Inflammatory macrophage treated with lipopolysaccharide for 4 hours (primary cell): ENCODE measurements at places on chromosomes 7 and 10.

DNA sequence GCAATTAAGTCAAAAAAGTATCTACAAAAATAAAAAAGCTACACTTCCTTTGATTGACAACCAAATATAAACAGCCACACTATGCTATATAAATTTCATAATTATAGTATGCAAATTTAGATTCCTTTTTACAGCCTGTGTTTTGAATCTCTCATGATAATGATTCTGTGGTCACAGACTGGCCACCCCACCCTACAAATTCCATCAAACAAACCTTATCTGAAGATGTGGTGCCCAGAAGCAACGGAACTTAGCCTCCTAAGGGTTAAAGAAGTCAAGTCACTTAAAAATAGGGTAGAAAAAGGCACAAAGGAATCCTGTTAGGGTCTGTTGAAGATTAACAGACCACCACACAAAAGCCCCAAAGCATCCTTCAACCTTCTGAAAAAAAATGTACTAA is 351.8 kb downstream of the INHBA start:
- DNase-seq: no peak

DNA sequence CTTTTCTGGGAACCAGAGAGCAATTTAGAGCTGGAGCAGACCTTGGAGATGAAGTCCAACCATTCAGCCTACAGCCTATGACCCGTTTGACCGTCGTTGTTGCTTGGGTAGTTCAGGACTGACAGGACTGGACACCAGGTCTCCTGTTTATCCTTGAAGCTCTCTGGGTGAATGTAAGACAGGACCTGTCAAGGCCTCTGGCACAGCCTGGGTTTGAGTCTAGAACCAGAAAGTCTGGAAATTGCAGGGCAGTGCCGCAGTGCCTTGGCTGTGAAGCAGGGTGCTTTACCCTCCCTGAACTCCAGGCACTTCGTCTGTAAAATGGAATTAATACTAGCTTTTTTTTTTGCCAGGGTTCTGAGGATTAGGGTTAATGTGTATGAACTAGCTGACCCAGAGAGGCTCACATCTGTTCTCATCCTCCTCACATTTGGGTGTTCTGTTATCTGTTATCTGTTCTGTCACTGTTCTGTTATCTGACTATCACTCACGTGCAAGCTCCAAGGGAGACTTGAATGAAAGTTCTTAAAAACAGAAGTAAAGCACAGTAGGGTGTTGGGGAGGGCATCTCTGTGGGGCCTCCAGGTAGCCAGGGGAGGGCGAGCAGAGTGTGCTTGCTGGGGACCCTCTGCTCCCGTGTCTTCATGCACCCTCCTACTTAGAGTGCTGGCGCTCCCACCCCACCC is 9.9 kb downstream of the BLVRA start:
- DNase-seq: no peak

GRCh38 chr10:18607503-18608378 is 43.6 kb downstream of the NSUN6 start:
- no peak for DNase-seq

DNA sequence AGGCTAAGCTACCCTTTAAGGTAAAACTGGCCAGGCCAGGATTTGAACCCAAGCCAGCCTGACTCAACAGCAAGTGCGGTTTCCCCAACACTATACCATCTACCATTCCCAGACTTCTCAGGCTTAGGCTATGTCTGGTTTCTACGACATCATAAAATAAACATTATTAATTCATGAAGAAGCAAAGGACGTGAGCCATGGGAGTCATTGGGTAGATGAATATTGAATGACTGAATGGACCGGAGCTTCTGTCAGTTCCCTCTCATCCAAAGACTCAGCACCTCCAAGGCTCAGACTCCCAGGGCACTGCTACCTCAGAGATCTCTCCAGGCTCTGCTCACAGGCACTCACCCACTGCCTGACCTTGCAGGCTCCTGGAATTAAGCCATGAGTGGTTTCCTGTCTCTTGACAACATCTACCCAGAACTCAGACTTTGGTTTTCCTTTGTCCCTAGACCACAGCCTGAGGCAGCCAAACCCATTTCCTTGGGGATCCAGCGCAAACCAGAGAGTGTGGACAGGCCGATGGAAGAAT is 64.6 kb upstream of the STEAP1B start:
- DNase-seq: peak; percentile 36

DNA sequence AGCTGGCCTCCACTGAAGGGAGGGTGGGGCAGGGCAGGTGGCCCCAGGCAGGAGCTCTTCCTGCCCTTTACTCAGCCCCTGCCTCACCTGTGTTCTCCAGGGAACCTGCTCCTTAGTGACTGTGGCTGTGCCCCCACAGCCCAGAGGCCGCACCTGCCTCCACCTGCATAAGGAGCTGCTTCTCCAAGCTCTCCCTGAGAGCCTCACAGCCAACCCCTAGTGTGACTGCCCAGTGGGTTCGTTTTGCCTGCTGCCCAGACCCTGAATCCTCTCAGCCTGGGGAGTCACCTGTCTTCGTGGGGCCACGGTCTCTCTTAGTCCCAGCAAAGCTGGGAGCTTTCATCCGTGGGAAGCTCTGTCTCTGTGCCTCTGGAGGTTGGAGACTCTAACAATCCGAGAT is 94.4 kb downstream of the GLRX3 start:
- DNase-seq: no peak

DNA sequence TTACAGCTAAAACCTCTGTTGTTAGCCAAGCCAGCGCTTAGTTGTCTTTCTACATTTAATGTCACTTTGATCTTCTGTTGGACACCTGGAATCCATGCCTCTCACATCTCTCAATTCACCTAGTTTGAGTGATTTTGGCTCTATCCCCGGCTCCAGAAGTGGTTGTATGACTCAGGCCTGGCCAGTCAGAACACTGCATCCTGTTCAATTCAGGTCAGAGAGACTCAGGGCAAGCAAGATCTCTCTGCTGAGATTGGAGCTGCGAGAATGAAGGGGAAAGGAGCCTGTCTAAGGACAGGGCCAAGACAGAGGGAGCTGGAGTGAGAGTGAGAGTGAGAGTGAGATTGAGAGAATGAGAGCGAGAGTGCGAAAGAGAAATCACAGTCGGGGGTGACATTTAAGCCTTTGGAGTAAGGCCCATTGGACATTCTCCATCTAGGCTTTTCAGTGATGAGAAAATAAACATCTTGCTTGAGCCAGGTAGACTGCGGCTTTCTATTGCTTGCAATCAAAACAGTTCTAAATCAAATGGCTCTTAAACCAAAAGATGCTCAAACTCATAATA is 83.3 kb upstream of the DYNC1I1 start:
- DNase-seq: no peak

GRCh38 chr10:95328013-95328412 is 37.2 kb upstream of the PDLIM1 start:
- no peak for DNase-seq

DNA sequence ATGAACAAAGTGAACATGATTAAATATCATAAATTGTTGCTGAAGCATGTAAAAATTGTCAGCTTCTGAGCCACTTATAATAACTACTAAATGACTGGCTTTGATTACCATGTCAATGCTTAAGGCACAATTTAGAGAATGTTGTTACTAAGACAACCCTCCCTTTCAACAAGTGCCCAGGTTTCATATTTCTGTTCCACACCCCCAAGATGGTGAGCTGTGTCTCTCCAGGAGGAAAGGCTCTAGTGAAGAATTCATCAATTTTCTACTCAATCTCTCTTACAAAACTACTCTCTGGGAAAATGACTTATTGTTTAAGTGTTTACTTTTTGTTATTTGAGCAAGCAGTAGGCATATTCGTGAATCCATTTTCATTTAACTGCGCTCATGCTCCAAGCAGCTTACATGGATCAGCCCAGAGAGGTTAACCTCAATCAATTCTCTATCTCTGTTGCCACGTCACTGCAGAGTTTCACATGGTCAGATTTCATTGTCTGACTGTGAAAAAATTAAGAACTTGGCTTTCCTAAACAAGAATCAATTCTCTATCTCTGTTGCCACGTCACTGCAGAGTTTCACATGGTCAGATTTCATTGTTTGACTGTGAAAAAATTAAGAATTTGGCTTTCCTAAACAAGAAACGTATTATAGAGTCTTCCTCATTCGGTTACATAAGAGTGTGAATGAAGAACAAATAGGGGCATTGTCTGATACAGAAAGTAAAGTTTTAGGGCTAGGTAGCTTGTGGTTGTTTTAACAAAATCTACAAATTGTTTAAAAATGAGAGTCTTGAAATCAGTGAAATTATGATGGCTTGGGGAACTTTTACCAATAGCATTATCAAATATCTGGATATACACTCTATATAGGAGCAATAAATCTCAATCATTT is 49.7 kb downstream of the CCDC71L start:
- no peak for DNase-seq

- no peak for DNase-seq
Observed at GRCh38 chr7:52436278-52436677, 599.2 kb upstream of the POM121L12 start.

GRCh38 chr10:48517911-48518811 is 86.7 kb downstream of the ARHGAP22 start:
- DNase-seq: peak; percentile 84

DNA sequence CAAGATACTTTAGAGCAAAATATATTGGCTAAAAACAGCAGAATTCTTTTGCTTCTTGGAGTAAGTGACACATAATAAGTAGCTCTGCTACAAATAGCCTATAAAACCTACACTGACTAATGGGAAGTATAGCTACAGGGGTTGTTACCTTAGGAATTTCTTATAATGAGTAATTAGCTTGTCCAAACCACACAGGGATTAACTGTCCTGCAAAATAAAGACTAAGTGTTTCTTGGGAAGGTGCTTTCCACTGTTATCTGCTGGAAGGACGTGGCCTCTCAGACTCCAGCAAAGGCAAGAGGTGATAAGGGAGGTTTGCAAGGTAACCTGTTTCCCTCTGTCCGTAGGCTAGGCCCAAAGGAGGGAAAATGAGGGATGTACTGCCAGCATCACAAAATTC is 302.4 kb downstream of the DOCK4 start:
- DNase-seq: no peak

- peak; percentile 61 for DNase-seq
Observed at GRCh38 chr10:5317547-5318107, 47.1 kb upstream of the UCN3 start.

DNA sequence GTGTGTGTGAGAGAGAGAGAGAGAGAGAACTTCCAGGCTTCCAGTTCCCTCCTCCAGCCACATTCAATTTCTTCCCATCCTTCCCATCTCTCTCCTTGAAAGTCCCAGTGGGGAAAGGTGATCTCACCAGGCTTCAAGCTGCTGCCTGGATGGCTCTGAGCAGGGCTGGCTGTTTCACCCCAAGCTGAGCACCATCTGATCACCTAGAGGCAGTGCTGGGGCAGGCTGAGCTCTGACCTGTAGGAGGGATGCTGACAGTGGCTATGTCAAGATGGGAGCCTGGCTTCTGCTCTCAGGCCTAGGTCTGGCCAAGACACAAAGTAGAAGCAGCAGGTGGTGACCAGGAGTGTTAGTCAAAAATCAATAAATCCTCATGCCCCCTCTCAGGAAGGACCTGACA is 370.8 kb downstream of the PLXNA4 start:
- DNase-seq: no peak

DNA sequence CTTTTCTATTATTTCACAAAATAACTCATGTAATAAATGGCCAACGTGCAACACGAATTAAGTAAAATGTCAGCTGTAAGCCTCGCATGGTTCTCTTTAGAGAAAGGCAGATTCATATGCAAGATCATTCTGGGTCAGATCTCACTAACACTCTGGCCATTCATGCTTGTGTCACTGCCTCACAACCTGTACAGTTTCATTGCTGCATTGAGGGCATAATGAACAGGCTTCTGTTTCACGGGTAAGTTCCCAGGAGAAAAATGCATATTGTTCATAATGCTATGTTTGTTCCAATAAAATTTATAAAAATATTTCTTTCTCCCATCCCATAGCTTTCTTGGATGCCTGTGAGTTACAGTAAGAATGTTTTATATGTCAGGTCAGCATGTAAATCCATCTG is 734.0 kb upstream of the ANKRD30A start:
- DNase-seq: no peak

DNA sequence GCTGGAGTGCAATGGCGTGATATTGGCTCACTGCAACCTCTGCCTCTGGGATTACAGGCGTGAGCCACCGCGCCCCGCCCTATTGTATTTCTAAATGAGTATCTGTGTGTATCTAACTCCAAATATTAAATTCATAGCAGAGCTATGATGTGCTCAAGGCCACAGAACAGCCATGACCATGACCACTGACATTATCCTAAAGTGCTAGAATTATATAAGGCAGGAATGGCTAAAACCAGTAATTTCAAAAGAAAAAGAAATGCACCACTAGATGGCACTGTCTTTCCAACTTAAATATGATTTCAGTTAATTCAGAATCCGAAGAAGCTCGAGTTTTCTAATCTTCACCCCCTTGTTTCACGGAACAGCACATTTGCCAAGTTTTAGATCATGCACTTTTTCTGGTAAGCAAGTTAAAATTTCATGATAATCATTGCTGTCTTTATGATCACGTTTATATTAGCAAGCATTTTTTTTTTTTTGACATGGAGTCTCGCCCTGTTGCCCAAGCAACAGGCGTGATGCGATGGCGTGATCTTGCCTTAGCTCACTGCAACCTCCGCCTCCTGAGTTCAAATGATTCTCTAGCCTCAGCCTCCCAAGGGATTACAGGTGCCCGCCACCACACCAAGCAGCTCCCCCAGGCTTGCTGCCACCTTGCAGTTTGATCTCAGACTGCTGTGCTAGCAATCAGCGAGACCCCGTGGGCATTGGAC is 65.3 kb downstream of the OR13A1 start:
- DNase-seq: peak; percentile 90

- no peak for DNase-seq
Observed at GRCh38 chr7:149027611-149028345, 527 bp downstream of the PDIA4 start.

- no peak for DNase-seq
Observed at GRCh38 chr7:82284936-82285519, 158.5 kb downstream of the CACNA2D1 start.

DNA sequence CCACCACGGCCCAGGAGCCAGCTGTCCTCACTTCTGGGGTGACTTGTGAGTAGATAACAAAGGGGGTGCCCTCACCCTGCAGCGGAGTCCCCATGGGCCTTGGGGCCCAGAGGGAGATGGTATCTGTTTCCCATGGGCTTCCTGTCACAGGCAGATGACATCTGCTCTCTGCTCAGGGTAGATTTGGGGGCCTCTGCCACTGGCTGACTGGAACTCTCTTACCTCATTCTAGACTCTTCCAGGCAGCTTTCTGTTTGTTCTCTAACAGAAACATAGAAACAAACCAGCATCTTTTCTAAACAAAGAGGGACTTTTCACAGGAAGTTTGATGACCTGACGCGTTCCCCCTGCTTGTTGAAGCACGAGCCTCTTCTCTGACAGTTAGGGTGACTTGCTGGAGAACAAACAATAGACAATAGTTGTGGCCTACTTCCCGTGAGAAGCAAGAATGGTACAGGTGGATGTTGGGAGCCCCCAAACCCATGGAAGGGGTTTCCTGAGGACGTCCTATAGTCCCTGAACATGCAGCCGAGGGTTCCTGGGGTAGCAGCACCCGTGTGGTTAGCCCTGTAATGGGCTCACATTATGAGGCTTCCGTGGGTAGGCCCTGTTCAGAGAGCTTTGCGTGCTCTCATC is 61.6 kb downstream of the GRK5 start:
- DNase-seq: no peak

DNA sequence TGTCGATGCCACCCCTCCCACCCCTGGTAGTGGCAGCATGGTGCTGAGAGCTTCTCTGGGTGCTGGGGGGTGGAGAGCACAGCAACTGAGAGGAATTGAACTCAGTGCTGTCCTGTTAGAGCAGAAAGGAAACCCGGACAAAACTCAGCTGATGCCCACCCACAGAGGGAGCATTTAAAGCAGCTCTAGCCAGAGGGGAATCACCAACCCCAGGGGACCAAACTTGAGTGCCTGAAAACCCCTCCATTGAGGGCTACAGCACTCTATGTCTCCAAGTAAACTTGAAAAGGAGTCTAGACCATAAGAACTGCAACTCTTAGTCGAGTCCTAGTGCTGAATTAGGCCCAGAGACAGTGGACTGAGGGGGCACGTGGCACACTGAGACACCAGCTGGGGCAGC is 16.8 kb upstream of the FOXI2 start:
- DNase-seq: no peak
